ENCODE measurements at places on chromosomes 2 and 18.

GRCh38 chr2:151153601-151154000 lies 108.1 kb downstream of the RBM43 start:
- no peak for DNase-seq

DNA sequence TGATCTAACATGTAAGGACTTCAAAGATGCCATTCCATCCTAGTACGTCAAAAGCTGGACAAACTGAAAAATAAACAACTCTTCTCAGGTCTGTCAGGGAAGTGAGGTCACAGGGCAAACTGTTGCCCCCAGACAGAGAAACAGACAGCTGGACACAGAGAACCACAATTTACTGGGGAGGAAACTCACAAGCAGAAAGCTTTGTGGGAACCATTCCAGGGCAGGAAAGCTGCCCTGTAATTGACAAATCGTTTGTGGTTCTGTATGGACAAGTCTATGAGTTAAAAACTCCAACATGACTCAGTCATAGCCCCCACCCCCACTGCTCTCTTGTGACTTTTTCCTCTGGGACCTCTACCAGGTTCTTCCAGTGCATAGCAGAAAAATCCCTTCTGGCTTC lies 28.4 kb downstream of the MCEE start:
- DNase-seq: no peak

- DNase-seq: no peak
Observed at GRCh38 chr18:49161627-49162026, 210.9 kb upstream of the SMAD7 start.

DNA sequence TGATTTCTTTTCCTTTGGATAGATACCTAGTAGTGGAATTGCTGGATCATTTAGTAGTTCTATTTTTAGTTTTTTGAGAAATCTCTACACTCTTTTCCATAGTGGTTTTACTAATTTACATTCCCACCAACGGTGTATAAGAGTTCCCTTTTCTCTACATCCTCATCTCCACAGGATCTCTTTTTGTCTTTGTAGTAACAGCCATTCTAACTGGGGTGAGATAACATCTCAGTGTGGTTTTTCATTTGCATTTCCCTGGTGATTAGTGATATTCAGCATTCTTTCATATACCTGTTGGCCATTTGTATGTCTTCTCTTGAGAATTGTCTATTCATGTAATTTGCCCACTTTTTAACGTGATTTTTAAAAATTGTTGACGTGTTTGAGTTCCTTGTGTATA lies 13.8 kb downstream of the RFTN2 start:
- DNase-seq: no peak

DNA sequence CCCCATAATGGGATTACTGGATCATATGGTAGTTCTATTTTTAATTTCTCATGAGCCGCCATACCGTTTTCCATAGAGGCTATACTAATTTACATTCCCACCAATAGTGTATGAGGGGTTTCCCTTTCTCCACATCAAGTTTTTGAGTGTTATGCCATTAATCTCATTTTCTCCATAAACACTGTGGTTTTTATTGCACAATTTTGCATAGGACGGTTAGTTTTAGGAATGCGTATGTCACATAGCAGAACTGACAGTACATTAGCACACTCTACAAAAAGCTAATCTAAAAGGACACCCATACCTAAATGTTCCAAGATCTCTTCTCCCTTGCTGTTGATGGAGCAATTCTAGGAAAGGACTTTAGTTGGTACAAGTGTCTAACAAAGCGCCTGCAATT lies 32.5 kb downstream of the DARS1 start:
- no peak for DNase-seq

DNA sequence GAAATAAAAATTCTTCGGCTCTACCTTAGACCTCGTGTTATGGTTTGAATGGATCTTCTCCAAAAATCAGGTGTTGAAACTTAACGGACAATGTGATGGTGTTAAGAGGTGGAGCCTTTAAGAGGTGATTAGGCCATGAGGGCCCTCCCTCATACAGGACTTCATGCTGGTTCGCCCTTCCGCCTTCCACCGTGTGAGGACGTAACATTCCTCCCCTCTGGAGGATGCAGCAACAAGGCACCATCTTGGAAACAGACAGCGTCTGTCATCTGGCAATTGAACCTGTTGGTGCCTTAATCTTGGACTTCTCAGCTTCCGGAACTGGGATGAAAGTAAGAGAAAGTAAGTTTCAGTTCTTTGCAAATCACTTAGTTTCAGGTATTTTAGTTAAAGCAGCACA lies 126.3 kb upstream of the SPRED2 start:
- no peak for DNase-seq

DNA sequence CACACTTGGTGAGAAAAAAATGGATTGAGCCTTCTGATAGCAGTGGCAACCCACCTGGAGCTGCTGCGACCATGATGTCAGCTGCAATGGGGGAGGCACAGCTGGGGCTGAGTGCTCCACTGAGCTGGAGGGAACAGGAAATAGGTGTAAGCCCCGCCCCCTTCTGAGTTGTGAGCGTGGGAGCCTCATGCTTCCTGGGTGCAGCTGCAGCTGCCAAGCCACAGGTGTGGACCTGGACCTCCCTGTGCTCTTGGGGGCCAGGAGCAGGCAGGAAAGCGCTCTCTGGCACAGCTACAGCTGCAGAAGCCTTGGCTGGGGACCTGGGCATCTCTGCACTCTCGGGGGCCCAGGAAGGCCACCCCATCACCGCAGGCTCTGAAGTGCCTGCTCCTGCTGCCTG lies 970.6 kb downstream of the DCDC2C start:
- DNase-seq: no peak

- no peak for DNase-seq
Observed at GRCh38 chr18:25735459-25735858, 355.0 kb downstream of the SS18 start.

- DNase-seq: no peak
Observed at GRCh38 chr2:218315397-218315796, 23.1 kb upstream of the TMBIM1 start.

DNA sequence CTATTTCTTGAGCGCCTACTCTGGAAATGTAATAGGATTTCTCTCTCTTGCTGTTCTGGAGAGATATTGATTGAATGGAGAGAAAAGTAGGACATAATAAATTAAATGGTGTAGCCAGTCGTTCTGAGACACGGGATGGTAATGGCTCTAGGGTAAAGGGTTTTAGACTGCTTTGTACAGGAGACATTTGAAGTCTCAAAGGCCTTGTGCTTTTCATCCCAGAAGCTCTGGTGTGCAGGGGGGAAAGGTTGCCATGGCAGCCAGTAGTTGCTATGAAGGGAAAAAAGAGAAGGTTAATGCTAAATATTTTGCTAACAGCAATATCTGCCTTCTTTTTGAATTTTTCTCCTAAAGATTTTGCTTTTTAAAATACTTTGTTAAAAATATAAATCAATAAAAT lies 359.3 kb downstream of the RIT2 start:
- DNase-seq: no peak

- DNase-seq: no peak
Observed at GRCh38 chr18:49651033-49651432, 89.2 kb downstream of the LIPG start.

- DNase-seq: no peak
Observed at GRCh38 chr2:2708575-2709430, 377.7 kb upstream of the MYT1L start.

- DNase-seq: no peak
Observed at GRCh38 chr2:226330206-226330605, 469.4 kb downstream of the IRS1 start.

- DNase-seq: no peak
Observed at GRCh38 chr2:29755829-29756228, 165.6 kb downstream of the ALK start.

DNA sequence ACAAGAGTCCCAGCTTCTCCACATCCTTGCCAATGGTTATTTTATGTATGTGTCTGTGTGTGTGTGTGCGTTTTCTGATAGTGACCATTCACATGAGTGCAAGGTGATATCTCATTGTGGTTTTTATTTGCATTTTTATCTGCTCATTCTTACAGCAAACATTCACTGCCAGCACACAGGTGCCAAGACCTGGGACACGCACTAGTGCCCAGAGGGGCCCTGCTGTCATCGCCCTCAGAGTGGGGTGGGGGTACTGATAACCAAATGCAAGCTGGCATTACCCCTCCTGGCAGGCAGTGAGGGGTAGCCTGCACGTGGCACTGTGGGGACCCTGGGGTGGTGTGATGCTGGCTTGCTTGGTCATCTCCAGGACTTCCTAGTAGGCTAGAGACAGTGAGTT lies 285.4 kb downstream of the LPIN1 start:
- no peak for DNase-seq

DNA sequence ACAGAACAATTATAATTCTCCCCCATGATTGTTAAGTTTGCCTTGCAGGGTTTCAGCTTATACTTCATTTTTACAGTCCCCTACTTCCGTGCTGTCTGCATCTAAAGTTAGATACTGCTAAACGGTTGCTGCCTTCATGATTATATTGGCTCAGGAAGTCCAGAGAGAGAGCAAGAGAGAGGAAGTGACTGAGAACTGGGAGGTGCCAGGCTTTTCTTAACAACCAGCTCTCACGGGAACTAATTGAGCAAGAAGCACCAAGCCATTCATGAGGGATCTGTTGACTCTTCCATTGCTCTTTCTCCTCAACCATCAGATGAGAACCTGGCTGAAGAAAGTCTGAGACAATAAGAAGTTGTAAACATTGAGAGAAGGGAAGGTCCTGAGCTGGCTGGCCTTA lies 125.5 kb upstream of the SIX2 start:
- no peak for DNase-seq

- DNase-seq: no peak
Observed at GRCh38 chr2:114066186-114066747, 176.4 kb downstream of the ACTR3 start.

GRCh38 chr2:118903551-118904479 lies 38.2 kb upstream of the MARCO start:
- no peak for DNase-seq

- DNase-seq: no peak
Observed at GRCh38 chr2:223223156-223223555, 171.2 kb downstream of the KCNE4 start.

DNA sequence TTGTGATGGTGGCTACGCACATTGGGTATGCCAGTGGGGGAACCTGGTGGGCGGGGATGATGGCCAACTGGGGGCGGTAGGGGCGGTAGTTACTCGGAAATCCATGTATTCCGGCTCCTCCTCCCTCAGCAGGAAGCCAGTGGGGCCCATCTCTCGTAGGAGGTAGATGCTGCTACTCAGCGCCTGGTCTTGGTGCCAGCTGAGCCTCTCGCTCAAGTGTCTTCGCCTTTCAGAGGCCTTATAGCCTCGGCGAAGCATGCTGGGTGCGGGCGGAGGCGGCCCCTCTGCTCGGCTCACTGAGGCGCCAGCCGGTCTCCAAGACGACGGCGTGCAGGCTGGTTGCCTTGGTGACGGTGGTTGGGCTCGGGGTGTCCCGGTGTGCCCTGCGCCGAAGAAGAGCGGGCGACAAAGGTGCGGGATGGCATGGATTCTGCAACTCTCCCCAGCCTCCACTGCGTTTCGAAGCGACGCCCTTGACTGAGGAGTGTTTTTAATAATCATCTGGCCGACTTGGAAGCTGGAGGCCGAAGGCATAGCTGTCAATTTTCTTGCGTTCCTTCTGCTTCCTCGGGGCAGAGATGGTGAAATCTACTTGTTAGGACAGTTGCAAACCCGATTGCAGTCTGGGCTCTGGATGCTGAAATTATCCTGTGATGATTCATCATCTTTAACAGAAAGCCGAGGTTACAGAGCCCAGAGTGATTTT lies at the start of gene ZSWIM2:
TSS of gene ZSWIM2 (minus strand) at position 298 of the 706 bp plus-strand sequence. CDS start at position 258, 40 bp downstream.
- DNase-seq: peak; percentile 30

DNA sequence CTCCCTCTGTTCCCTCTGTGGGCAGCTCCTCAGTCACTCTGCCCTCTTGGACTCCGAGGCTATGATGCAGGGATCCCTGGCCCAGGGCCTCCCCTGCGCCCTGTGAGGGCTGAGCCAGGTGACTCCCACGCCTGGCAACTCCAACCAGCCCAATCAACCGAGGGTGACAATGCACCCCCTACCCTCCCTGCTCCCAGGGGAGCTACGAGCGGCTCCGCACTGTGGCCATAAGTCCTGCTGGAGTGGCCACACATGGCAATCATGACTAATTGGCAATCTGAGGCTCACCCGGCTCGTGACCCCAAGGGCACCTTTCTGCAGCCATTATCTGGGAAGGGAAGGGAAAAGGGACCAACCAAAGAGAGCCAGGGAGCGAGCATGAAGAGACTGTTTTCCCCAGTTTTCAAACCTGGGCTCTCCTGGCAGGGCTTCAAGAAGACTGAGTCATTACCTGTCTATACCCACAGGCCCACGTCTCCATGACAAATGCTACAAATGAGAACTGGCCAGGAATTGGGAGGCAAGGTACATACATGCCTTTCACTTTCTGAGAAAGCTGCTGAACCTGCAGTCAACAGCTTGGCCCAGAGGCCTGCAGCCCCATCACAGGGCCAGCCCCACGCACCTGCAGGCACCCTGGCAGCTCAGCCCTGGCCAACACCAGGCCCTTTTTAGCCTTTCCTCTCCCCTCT lies 45.1 kb downstream of the RPL31 start:
- DNase-seq: no peak

DNA sequence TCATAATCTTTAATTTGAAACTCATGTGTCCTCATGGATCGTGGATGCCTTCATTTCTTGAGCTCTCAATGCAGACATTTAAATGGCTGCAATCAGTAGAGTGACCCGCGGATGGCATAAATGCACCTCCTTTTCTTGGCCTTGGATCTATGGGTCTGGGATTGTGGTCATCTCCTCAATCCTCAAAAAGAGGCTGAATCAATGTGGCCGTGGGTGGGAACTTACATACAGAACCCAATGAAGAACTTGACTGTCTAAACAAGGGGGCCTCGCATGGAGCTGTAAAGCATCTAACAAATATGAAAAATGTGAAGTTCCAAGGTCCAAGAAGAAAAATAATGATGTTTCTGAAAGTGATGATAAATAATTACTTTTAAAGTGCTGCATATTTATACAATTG lies 2.9 kb downstream of the HOXD13 start:
- DNase-seq: no peak

- DNase-seq: no peak
Observed at GRCh38 chr2:126518196-126518595, 137.8 kb upstream of the GYPC start.

GRCh38 chr2:215401896-215402379 lies 33.9 kb downstream of the FN1 start:
- no peak for DNase-seq

DNA sequence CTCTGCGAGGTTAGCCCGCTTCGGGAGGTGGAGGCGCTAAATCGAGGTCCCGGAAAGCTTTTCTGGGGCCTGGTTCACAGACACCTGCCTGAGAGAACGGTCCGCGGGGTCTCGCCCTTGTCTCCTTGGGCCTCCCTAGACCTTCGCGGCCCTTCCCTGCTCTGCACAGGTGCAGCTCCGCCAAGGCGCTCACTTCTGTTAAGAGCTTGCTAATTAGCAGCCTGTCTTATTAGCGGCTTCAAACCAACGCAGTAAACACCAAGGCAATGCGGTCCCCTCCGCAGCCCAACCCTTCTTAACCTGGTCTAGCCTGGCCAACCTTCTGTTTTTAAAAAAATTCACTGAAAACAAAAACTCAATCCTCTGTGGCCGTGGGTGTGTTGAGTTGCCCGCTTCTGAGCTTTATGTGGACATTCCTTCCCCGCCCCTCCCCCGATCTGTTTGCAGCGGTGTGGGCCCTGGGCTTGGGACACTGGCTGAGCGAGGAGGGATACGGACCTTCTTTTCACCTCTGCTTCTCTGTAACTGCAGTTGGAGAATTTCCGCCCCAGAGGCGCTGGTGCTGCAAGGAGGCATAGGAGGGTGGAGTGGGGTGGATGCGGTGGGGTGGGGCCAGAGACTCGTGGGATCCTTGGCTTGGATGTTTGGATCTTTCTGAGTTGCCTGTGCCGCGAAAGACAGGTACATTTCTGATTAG lies 3.4 kb upstream of the HOXD4 start:
- DNase-seq: peak; percentile 27
